ENCODE measurements at places on chromosomes 1 and 21.

GRCh38 chr1:15406614-15407559 is 2.8 kb upstream of the EFHD2 start:
- no peak for DNase-seq

GRCh38 chr1:240526312-240526711 is 85.6 kb downstream of the GREM2 start:
- no peak for DNase-seq

GRCh38 chr1:243503155-243503554 is 247.3 kb downstream of the SDCCAG8 start:
- DNase-seq = no peak

- DNase-seq = no peak
These were observed 28.7 kb downstream of the RIMS3 start for GRCh38 chr1:40636777-40637176.

DNA sequence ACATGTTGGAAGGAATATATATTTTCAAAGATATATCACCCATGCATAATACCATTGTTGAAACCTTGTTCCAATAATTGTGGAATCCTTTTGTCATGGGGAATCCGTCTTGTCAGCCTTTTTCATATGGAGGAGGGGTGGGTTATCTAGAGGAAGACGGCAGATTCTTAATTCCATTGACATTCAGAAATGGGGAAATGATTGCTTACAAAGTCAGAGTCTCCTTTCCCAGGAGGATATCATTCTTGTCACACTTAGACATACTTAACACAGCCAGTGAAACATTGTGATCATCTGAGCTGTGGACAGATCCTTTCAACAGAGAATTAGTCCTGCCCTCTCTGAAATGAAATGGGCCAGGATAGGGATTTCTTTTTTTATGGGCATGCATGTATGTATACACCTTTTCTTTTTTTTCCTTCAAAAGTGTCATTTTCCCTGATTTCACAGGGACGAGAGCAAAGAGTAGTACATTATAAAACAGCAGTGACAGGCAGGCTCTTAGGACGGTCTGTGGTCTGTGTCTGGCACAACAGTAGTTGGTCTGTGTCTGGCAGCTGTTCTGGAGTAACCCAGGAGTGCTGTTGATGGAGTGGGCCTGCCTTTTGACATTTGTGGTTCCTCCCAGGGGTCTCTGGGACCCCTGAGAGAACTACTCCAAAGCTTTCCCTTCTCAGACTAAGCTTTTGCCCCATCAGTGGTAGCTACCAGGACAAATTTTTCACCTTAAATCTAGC is 50.1 kb downstream of the VPS13D start:
- no peak for DNase-seq

GRCh38 chr1:243433737-243434370 is 178.0 kb downstream of the SDCCAG8 start:
- DNase-seq = no peak

DNA sequence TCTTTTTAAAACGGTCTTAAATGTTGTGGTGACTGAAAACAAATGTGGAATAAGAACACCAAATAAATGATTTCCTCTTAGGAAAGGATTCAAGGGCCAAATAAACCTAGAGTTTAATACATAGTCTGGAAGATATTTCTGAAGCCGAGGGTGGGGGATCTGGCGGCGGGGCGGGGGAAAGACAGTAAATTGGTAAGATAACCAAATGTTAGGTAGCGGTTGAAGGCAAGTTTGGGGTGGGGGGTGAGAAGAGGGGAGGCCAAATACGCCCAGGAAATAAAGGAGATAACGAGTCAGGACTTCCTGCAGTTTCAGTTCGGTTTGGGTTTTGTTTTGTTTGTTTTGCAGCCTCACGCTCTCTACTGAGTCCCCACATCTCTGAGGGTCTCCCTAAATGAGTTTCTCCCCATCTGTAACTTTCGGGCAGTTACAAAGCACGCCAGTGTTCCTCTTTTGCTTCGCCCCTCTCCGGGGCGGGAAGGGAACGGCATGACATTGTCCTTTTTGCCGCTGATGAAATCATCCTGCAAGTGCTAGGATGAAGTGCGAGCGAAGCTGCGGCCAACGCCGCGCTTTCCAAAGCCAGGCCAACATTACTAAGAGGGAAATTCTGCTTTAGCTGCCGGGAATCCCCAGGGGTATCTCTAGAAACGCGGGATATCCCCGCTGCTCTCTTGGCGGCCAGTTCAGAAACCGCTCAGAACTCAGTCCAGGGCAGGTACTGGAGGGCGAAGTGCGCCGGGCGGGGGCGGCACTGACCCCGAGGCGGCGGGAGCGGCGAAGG is 844 bp downstream of the NIBAN1 start:
- peak; percentile 54 for DNase-seq

DNA sequence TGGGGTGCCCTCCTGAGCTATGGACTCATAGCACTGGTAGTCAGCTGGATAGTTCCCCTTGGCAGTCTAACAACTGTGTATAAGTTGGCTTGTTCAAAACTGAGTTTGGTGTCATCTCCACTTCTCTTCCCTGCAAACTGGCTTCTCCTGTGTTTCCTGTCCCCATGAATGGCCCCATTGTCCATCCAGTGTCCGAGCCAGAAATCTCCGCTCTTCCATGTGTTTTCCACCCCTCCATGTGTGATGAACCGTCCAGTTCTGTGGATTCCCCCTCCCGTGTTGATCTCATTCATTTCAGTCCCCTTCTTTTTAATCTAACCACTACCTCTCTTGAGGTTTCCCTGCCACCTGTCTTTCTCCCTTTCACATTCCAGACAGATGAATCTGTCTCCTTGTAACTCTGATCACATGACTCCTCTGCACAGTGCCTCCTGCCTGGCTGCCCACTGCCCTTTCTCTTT is 195.7 kb downstream of the ROR1 start:
- no peak for DNase-seq

- DNase-seq = no peak
These were observed 187.3 kb downstream of the RYR2 start for GRCh38 chr1:237229333-237229732.

Measured in T-helper 2 cell (primary cell).